ENCODE measurements at places on chromosomes 2 and 18. TPM values are rescaled to one million over a fixed set of nuclear protein-coding genes. Genes with fewer than 3 reads are reported as not detected.

The DUSP2 gene
- 0.78 TPM for total RNA-seq

- H3K27me3 ChIP-seq, result peaks cover 51% of the 10 kb centered on the region
- H3K36me3 ChIP-seq, result no peaks in the 10 kb centered on the region
- peaks cover 12% of the 10 kb centered on the region for H3K4me1 ChIP-seq
- no peak for DNase-seq
Observed at GRCh38 chr18:32775628-32776027, 2.8 kb upstream of the KLHL14 start.

- no peak overlapping the region for H3K4me3 ChIP-seq
- no peak for DNase-seq
- no peaks in the 10 kb centered on the region for H3K36me3 ChIP-seq
Observed at GRCh38 chr2:109013051-109013450, 24.0 kb upstream of the EDAR start.

GRCh38 chr2:135531231-135532197, at the start of gene R3HDM1:
R3HDM1 (plus strand) TSS chr2:135531484; CDS start chr2:135604846, 73,362 bp downstream.
- H3K4me3 ChIP-seq, result no peak within 1 kb of the TSS
- no peaks in the 10 kb centered on the region for H3K36me3 ChIP-seq
- no peak within 1 kb of the TSS for H3K27ac ChIP-seq
- H3K27me3 ChIP-seq, result no peaks in the 10 kb centered on the region
